Right ventricle myocardium inferior (tissue), 1 donor: ENCODE measurements at places on chromosomes 1 and 21. TPM values are rescaled to one million over a fixed set of nuclear protein-coding genes. Genes with fewer than 3 reads are reported as not detected.

DNA sequence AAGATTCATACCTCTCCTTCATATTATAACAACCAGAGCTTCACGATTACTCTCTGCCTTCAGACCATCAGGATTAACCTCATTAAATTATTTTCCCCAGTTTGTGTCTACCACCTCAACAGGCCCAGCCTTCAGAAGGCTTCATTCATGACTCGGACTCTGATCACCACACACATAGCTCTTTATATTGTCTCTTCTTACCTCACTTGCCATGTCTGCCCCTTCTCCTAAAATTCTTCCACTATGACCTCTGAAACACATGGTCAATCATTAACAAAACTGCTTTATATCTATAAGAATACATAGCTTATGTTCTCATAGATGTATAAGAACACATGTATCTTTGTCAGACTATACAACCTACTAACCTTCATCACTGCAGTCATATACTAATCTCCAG is 79.8 kb downstream of the USP1 start:
- DNase-seq: no peak

DNA sequence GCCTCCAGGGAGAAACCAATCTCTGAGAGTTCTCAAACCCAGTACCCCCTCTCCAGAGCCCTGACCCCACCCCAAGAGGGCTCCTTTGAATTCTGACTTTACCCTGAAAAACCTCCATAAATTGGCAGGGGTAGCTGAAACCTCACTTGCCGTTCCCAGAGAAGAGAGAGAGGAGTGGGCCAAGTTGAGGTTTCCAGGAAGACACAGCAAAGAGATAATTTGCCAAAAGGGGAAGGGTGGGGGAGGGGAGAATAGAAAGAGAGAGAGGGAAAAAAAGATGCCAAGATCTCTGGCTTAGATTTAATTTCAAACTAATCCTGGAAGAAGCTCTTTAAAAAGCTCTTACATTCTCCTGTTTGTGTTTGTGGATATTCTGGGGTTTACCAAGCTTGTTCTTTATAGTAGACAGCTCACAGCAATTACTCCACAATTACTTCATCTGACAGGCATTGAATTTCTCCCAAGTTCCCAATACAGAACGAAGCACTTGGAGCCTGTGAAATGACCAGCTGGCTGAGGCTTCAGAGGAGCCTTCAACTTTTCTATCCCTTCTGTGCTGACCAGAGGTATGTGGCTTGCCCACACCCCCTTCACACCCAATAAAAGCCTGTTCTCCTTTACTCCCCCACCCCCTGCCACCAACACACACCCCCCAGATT is 1.1 kb upstream of the GRHL3 start:
- no peak for DNase-seq

GRCh38 chr21:31470896-31471694 is 127.0 kb upstream of the TIAM1 start:
- no peak for DNase-seq

DNA sequence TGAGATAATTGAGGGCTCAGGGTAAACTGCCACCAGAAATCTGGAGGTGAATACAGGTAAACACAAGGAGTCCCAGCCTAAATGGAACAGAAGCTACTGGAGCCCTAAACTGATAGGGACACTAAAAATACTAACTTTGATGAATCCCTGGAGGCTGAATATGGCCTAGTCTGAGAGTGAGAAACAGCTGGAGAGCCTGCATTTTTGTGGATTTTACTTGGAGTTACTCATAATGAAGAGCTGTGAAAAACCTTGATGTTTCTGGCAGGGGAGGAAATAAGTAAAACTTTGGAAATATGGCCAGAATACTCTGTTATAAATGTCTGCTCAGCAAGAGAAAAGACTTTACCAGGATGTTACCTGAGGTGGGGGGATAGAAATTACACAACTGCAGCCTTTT is 164.4 kb downstream of the LIPI start:
- DNase-seq: no peak

DNA sequence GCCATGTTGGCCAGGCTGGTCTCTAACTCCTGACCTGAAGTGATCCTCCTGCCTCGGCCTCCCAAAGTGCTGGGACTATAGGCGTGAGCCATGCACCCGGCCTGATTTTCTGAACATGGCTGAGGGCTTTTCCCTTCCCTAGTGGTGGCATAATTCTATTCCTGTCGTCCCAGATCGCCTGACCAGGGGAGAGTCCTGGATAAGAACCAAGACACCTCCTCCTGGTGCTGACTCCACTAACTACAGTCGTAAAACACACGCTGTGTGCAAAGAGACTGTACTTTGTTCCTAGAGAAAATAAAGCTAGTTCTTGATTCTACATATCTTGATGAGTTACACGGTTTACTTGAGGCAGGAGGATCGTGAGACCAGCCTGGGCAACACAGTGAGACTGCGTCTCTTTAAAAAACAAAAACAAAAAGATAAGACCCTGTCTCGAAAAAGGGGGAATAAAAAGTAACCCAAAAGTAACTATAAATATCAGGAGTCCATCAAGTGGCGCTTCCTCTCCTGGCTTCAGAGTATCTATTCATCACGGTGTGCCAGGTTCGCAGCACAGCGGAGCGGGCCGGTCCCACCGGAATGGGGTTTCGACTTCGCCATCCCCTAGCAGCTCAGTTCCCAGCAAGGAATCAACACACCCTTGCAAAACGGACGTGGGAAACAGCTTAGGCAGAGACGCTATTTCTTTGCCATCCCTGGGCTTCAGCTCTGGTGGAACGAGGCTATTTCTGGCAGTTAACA is 973 bp downstream of the SDF4 start:
- DNase-seq: no peak

- no peak for DNase-seq
Observed at GRCh38 chr1:10286244-10286643, 75.9 kb downstream of the KIF1B start.

DNA sequence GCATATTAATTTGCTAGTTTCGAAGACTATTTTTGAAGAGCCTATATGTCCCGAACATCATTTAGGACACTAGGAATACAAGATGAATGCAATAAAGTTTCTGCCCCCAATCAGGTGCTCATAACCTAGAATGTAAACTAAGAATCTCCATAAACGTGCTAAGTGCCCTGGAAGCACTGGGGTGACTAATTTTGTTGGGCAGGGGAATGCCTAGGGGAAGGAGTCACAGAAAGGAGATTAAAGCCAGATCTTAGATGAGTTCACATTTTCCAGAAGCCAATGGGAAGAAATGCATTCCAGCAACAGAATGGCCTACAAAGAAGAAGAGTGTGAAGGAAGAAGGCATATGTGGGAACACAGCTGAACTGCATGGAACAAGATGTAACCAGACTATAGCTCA is 19.5 kb downstream of the SCYL3 start:
- no peak for DNase-seq

DNA sequence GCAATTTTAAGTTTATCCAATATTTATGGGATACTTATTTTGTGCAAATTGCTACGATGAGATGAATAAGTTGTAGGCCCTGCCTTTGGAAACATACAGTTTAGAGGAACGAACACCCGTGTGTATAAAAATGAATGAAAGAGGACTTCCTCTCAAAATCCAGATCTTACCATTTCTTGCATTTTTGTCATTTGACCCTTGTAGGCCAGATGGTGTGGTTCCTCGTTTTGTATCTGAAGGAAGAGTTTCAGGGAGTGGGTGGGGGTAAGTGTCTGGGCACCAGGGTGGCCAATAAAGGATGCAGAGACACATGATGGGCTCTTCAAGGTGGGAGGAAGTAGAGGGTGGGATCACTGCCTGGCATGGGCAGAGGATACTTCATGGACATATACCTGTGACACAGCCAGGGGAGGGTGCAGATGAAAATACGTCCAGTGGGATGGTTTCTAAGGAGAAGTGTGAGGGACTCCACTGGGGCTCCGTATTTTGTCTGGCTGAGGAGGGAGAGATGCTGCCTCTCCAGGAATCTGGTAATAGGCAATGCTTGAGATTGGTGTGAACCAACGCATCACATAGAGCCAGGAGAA is 14.4 kb downstream of the MAPKAPK2 start:
- no peak for DNase-seq

- no peak for DNase-seq
Observed at GRCh38 chr1:107993920-107994319, 28.9 kb upstream of the VAV3 start.

DNA sequence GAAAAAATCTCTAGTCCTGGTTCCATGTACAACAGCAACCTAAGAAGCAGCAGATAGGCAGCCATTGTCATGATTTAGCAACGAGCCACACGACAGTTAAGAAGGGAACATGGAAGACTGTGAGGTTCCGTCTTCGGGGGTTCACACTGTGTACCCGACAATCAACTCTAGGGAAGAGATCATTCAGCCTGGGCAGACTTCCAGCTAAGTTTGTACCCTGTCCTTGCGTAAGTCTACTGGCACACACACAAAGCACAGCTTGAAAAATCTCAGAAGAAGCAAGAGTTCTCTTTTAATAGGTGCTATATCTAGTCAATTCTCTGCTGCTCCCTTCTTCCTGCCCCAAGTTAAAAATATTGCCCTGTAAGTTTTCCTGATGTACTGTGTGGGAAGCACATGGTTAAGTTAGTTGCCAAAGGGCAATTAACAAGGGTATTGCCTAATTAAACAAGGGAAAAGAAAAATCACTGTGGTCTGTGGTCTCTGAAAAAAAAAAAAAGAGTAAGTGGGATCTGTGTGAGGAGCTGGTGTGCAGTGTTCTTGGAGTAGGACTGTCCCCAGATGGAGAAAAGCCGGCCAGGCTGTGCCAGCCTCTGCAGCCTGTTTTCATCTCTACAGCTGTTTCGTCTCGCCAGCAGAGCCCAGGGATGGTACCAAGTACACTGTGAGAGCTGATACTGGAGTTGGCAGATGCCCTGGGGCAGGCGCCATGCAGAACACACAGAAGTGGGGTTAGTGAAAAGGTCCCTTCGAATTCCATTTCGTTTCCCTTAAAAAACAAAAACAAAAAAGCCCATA is 6.4 kb upstream of the MYBPHL start:
- DNase-seq: peak; percentile 55

DNA sequence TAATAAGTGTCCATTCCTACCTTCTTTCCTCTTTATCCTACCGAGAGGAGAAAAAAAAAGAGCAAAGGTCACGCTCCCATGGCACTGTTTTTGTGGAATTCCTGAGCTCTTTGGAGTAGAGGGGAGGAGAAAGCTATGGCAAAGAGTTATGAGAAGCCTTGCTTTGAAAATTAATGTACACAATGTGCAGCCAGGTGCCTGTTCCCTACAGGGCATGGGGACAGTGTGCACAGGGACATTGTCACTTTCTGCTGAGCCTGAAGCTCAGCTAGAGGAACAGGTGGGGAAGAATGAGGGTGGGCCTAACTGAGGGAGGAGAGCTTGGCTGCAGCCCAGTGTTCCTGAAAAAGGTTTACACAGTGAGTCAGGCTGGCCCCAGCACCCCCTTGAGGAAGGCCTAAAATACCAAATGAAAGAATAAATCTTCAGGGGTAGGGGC is 66.1 kb downstream of the PLXNA2 start:
- DNase-seq: no peak

GRCh38 chr1:232905331-232906034 is 44.9 kb upstream of the NTPCR start:
- no peak for DNase-seq

DNA sequence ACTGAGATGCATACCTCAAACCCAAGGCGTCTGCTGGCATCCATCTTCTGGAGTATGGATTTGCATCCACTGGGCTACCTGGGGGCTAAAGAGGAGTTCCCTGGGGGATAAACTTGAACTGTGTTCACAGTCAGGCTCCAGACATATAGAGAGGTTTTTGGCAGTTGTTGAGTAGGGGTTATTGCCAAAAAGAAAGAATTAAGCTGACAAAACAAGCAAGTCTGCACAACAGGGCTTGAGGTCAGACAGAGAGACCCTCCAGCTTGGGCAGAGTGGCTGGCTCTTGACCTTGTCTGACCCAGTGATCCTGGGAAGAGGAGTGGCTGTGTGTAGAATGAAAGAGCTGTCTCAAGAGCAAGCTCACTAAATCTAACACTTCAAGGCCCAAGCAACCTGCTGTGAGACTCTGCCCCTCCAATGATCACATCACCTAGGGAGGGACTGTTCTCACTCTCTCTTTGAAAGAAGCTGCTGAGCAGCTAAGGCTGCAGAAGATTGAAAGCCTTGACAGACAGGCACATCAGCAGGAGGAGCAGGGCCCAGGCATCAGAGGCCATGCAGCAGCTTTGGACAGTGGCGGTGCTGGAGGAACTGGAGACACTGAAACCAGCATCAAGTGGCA is 61.5 kb downstream of the SYT2 start:
- DNase-seq: no peak

DNA sequence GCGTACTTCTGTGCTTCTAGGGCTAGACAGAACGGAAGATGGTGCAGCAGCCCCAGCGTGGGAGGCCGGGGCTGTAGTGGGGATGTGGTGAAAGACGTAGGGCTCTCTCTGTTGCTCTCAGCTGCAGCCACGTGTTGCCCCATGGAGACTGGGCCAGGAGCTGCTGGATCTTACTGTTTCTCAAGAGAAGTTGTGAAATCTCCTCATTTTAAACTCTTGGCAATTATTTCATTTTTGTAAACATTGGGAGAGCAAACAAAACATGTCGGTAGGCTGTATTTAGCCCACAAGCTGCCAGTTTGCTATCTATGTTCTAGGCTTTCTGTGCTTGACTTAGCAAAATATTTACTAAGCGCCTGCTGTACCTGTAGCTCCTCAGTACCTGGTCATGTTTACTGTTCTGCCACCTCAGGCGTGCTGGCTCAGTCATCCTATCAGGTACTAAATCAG is 15.9 kb upstream of the ELOA start:
- DNase-seq: peak; percentile 87

- peak; percentile 92 for DNase-seq
Observed at GRCh38 chr21:44920694-44921604, at the start of gene ITGB2. Gene ITGB2, minus strand, starts transcription at chr21:44920899. Its CDS starts 10,117 bp downstream, at chr21:44910782.

DNA sequence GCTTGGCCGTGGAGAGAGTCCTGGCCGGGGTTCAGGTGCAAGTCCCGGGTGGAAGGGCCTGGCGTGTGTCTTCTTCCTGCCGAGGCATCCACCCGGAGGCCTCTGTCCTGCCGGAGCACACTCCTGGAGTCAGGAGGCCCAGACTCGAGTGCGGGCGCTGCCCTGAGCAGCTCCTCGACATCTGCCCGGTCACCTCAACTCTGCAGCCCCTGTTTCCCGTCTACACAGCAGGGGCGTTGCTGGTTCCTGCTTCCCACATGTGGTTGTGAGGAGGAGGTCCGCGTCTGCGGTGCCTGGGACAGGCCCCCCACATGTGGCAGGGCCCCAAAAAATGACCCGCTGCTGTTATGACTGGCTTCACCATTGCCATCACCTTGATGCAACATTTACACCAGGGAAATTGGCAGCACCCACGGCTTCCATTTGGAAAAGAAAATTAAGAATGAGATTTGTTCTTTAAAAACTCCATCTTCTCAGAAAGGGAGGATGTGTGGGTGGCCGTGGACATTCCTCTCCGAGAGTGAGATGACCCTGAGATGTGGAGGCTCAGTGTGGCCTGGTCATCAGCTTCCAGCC is 169.8 kb downstream of the PRDM16 start:
- peak; percentile 21 for DNase-seq

The EEIG2 gene
- 5.5 TPM for total RNA-seq

The COL6A1 gene
- total RNA-seq: 228 TPM

The NTNG1 gene
- 0.38 TPM for total RNA-seq

The MORN1 gene
- 4.9 TPM for total RNA-seq

The KCNE1 gene
- total RNA-seq: 5.5 TPM
